Stimulated activated effector memory CD8-positive, alpha-beta T cell treated with anti-CD3 and anti-CD28 coated beads, Interleukin-12 subunit alpha, Interleukin-12 subunit beta, amount 100 ng/mL, for 72 hours (primary cell): ENCODE measurements at places on chromosomes 13 and 19.
A peak's percentile ranks its signal among the peaks of the same experiment; 100 is the strongest.

GRCh38 chr13:114102521-114103288, 29.7 kb downstream of the RASA3 start:
- no peak for DNase-seq

DNA sequence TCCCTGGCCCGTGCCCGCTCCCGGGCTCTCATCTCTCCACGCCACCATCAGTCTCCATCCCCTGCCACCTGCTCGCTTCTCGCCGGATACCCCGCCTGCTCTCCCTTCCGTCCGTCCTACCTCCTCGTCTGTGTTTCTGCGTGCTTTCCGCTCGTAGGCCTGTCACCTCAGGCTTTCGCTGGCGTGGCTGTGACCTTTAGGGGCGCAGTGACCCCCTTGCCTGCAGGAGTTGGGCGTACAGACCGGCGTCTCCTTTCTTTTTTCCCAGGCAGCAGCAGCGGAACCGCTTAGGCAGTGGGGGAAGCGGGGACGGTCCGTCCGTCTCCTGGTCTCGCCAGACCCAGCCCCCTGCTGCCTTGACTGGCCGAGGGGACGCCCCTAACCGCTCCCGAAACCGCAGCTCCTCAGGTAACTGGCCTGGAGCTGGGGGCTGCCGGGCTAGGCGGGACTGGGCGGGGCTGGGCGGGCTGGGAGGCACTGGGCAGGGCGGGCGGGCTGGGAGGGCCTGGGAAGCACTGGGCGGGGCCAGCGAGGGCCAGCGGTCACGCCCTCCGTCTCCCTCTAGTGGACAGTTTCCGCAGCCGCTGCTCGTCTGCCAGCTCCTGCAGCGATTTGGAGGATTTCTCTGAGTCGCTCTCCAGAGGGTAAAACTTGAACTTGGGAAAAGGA, 6.3 kb downstream of the PGLYRP1 start:
- peak; percentile 80 for DNase-seq

DNA sequence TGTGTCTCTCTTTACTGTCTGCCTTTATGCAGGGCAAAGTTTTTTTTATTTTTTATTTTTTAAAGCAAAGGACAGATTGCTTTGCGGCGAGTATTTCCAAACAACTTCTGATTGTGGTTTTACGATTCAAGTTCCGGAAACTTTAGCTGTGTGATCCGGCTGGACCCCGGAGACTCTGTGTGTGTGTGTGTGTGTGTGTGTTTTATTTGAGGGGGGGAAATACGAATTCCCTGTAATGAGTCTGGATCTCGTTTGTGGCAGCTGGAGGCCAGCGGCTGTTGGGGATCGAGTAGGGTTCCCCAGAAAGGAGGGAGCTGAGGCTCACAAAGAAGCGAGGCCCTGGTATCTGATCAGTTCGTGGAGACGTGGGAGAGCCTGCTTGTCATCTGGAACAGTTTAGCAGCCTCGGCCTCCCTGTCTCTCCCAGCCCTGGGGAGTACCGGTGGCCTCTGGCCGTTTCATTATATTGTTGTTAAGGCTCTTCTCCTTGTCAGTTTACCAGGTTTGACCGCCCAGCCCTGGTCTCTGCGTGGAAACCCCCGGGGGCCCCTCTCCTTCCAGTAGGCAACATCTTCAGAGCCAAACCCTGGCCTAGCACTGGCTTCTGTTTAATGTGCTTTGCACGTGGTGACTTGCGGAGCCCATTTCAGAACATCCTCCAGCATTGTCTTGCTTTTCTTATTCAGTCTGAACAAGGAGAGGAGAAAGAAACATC, 1.3 kb downstream of the FARP1 start:
- no peak for DNase-seq

DNA sequence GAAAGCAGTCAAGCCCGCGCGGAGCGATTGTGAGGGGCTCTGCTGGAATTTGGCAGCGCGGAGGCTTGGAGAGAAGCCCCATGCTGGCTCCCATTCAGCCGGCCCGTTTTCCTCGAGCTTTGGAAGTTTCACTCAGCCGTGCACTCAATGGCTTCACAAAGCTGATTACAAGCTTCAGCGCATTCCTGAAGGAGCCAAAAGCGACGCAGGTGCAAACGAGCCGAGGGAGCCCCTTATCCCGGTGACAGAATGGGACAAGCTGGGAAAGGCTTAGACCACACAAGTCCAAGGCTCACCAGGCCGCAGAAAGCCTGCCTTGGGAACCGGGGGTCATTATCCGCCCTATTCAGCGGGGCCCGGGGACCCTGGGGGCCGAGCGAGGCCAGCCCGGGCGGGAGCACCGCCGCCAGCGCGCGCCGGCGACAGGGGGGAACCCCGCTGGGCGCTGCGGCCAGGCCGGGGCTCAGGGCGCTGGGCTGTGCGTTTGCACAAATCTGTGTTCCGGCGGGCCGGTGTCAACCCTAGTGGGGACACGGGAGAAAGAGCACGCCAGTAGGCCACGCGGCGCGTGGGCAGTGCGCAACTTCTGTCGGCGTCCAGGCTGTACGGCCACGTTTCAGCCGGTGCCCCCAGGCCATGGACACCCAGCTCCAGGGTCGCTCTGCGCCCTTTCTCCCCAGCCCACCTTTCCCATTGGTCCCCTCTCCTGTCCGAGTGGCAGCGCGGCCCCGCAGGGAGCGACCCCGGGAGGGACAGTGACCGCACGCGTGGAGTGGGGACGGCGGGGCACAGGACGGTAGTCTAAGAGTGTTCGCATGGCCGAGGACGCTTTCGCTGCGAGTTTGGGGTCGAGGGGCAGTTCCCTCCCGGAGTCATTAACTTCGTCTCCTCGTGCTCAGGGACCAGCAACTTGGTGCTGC, 37.3 kb downstream of the SOX1 start:
- DNase-seq: no peak

GRCh38 chr13:53946500-53946899, 917.9 kb downstream of the OLFM4 start:
- no peak for DNase-seq

- DNase-seq: no peak
Observed at GRCh38 chr19:39363901-39364457, 21.8 kb downstream of the SAMD4B start.

DNA sequence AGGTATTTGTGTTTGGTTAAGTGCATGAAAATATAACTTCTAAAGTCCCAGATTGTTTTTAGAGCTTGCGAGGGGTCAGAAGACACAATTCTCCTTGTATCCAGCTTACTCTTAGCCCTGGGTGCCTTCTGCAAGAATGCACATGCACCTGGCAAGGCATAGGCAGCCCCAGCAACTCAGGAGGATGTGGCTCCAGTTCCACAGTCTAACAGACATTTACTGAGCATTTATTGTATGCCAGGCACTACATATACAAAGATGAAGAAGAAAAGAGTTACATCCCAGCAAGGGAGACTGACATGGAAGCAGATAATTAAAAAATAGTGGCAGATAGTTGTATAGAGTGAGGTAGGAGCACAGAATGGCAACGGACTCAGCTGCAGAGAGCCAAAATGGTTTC, 101.1 kb upstream of the FRY start:
- no peak for DNase-seq

- DNase-seq: no peak
Observed at GRCh38 chr13:21033856-21034602, 27.4 kb downstream of the LATS2 start.

DNA sequence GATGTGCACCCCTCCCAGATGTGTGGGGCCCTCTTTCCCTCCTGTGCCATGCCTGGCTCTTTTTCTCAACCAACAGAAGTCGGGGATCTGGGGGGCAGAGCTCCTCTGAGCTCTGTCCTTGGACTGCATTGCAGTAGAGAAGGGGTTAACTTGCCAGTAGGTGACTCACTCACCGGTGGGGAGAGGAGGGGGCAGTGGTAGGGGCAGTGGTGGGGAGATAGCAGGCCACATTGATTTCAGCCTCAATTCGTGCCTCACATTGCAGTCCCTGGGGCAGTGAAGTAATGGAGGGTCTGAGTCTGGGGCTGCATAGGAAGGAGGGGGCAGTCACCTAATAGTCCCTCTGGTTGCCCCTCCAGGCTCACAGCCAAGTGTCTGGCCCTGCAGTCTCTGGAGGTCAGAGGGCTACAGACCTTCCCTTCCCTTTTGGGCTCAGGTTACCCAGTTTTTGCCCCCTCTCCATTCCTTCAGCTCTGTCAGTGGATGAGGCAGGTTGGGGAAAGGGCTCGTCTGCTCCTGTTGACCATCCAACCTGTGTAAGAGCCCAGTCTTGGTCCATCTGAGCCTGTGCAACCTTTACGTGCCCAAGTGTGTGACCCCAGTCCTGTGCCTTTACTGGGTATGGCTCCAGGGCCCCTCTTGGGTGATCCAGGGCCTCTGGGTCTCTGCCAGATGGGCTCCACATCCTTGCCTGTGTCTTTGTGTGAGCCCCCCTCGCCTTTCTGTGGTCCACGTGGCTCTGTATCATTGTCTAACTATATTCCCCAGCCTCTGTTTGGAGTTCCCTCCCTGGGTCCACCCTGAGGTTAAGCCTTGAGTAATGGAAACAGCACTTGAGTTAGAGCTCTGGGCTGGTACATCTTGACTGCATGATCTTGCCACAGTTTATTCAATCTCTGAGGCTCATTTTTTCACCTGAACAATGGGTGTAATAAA, 13.0 kb downstream of the CIC start:
- no peak for DNase-seq

- no peak for DNase-seq
Observed at GRCh38 chr13:72463561-72463960, 263.9 kb downstream of the MZT1 start.

DNA sequence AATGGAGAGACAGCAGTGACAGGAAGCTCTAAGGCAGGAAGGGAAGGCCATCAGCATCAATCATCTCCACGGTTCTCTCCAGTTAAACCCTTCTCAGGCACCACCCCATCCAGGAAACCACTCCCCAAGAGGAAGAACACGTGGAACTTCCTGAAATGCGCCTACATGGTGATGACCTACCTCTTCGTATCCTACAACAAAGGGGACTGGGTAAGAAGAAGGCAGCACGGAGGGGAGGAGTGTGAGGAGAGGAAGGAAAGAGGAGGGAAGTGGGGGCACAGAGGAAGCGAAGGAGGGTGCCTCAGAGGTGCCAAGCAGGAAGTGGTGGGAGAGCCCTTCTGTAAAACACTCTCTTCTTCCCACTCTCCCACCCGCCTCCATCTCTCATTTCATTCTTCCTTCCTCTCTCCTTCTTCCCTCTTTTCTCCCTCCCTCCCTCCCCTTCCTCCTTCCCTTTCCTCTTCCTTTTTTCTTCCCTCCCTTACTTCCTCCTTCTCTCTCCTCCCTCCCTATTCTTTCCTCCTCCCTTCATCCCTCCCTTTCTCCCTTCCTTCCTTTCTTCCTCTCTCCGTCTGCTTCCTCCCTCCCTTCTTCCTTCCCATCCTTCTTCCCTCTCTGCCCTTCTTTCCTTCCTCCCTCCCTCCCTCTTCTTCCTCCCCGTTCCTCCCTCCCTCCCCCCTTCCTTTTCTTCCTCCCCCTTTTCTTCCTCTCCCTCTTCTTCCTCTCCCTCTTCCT, 12.6 kb downstream of the ZSCAN5A start:
- DNase-seq: no peak

DNA sequence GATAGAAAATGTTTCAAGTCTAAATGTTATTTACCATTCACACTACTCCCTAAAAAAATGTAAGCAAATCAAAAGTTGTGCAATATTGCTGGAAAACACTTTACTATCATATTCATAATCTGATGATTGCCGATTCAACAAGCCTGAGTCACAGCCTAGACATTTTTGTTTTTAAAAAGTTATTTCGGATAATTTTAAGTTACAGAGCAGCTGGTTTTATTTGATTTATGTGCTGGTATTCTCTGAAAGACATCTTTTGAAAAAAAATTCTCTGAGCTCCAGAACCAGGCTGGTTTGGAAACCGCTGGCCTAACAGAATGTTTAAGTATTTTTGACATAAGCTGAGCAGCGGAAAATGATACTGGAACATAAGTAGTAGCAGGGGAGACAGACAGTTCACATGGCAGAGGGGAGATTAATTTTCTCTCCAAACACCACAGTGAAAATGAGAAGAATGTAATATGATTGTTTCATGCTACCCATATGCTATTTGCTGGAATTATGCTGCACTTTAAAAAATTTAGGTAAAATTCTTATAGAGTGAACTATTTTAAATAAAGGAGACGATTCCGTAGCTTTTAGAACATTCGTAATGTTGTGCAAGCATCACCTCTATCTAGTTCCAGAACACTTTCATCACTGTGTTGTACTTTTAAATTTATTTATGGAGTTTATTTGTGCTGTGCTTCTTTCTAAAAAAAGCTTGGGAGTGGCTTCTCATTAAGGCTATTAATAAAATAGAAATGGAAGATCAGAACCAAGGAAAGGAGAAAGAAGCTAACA, 36.1 kb downstream of the TBC1D4 start:
- DNase-seq: no peak

GRCh38 chr19:14147797-14148605, 11.6 kb upstream of the ASF1B start:
- DNase-seq: peak; percentile 53

DNA sequence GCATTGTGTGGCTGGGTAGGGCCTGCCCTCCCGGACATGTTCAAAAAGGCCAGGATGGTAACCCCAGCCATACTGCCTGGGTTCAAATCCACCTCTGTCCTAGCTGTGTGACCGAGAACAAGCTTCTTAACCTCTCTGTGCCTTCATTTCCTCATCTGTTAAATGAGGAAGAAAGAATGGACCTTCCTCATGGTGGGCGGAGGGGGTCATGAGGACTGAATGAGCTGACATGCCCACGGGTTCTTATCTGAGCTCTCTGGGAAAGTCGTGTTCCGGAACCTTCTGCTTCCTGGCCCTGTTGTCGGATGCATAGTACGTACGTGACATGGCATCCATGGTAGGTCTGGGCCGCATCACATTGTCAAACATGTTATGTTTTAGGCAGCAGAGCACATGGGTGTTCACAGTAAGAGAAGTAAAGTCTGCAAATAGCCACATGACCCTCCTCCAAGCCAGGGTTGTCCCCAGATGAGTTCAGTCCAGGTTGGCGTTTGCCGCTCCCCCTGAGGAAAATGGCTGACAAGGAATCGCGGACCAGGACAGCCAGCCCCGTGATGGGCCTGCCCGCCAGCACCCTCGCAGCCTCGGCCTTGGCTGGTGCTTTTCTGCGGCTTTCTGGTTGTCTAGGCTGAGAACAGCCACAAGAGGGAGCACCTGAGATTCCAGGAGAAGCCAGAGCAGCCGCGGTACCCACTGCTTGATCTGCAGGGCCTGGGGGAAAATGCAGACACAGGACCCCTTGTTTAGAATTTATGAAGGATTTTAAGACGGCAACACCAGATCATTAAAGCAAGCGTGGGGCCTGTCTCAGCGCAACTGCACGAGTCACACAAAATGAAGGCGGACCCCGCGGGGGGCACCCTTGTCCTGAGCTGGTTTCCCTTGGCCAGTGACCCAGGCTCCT, 2.4 kb upstream of the NTN5 start:
- DNase-seq: peak; percentile 67

GRCh38 chr13:70183041-70183440, 74.8 kb upstream of the KLHL1 start:
- no peak for DNase-seq

- peak; percentile 77 for DNase-seq
Observed at GRCh38 chr19:10858204-10858828, 10.1 kb downstream of the C19orf38 start.

GRCh38 chr13:109000207-109000606, 370.8 kb downstream of the MYO16 start:
- no peak for DNase-seq

GRCh38 chr13:105442949-105443699, 1092.3 kb downstream of the EFNB2 start:
- DNase-seq: no peak
